Fibroblast of lung (primary cell): ENCODE measurements at places on chromosomes 5 and 9.

DNA sequence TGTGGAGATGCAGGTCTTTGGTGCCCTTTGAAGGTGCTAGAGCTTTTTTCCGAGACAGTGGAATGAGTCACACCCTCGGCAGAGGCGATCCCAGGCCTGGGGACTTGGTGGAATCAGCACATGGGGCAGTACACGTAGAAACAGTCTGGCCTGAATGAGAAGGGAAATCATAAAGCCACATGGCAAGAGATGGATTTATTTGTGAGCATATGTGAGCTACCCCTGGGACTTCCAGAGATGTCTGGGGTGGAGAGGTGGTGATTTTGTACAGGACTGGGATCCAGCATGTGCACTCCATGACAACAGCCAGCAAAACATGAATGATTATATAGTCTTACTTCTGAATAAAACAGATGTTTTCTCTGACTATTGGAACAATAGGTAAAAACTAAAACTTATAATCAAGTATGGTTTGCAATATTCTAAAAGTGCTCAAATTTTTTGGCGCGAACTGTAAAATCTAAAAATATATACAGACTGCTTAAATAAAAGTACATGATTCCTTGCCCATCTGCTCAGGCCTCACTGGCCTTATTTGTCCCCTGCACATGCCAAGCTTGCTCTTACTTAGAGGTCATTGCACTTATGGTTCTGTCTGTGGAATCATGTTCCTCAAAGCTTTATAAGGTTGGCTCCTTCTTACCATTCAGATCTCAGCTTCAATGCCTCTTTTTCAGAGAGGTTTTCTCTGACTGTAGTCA is 54.7 kb upstream of the SMARCA2 start:
- DNase-seq: no peak
- H3K36me3 ChIP-seq: no peaks in the 10 kb centered on the region
- no peak overlapping the region for H3K4me3 ChIP-seq
- no peaks in the 10 kb centered on the region for H3K4me1 ChIP-seq
- no peaks in the 10 kb centered on the region for H3K27me3 ChIP-seq

GRCh38 chr5:126460459-126460858 is 37.2 kb downstream of the GRAMD2B start:
- no peak overlapping the region for H3K27ac ChIP-seq
- H3K4me3 ChIP-seq: no peak overlapping the region
- DNase-seq: no peak
- H3K36me3 ChIP-seq: peaks cover 4% of the 10 kb centered on the region

GRCh38 chr9:133592731-133593409 is 16.3 kb downstream of the FAM163B start:
- H3K4me1 ChIP-seq: no peaks in the 10 kb centered on the region
- no peak for DNase-seq
- no peak overlapping the region for H3K27ac ChIP-seq
- no peak overlapping the region for H3K4me3 ChIP-seq
- H3K36me3 ChIP-seq: no peaks in the 10 kb centered on the region

GRCh38 chr5:93358176-93358575 is 222.8 kb downstream of the NR2F1-AS1 start:
- H3K27ac ChIP-seq: no peak overlapping the region
- no peaks in the 10 kb centered on the region for H3K27me3 ChIP-seq
- H3K4me1 ChIP-seq: peaks cover 4% of the 10 kb centered on the region
- DNase-seq: no peak
- H3K36me3 ChIP-seq: no peaks in the 10 kb centered on the region

DNA sequence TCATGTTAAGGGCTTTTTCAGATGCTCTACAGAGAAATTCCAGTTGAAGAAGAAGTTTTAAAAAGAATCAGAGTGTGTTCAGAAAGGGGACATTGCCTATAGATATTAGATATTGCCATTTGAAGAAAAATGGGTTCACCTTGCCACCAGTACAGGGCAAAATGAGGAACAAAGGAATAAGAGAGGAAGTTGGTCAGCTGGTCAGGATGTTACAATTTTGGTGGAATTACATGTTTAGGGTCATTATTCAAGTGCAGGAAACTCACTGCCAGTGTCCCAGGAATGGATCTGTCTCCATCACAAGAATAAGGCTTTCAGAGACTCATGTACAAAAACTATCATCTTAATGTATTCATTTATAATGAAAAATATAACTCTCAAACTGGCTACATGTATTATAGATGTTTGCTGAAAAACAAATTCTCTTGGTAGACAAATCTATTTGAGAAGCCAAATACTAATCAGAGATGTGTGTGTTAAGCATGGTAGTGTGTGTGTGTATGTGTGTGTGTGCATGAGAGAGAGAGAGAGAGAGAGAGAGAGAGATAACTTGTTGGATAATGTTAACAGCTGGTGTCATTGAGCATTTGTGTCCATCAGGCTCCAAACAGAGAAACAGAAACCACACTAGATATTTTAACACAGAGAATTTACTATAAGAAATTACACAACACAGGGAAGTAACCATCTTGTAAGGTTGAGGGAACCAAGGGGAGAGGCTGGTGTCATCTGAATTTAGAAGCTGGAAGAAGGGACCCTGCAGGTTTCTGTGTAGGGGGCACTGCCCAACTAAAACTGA is 5.0 kb upstream of the C1QTNF3 start:
- no peaks in the 10 kb centered on the region for H3K27me3 ChIP-seq
- H3K4me1 ChIP-seq: peaks cover 3% of the 10 kb centered on the region
- no peak for DNase-seq

DNA sequence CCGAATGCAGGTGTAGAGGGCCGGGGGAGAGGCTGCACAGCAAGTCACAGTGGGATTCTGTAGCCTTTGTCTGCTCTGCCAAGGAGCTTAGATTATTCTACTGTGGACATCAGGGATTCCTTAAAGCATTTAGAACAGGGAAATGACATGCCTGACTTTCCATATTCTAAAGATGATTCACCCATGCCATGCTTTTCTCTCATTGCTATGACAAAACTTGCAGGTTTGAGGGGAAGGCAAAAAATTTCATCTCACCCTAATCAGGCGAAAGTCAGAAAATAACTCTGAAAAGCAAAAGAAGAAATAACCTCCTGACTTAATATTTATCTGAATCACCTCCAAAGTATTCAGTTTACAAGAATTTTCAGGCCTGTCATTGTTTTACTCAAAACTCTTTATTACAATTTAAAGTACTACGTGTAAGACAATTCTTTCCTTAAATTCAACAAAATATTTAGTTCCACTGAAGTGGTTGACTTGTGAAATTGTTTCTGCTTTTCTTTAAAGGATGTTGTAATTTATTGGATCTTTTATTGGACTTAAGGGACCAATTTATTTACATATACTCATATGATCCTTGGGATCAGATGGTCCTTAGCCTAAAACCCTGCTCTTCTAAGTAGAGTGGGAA is 30.0 kb upstream of the GAS1 start:
- no peaks in the 10 kb centered on the region for H3K36me3 ChIP-seq
- DNase-seq: no peak
- H3K27ac ChIP-seq: no peak overlapping the region
- no peak overlapping the region for H3K4me3 ChIP-seq

DNA sequence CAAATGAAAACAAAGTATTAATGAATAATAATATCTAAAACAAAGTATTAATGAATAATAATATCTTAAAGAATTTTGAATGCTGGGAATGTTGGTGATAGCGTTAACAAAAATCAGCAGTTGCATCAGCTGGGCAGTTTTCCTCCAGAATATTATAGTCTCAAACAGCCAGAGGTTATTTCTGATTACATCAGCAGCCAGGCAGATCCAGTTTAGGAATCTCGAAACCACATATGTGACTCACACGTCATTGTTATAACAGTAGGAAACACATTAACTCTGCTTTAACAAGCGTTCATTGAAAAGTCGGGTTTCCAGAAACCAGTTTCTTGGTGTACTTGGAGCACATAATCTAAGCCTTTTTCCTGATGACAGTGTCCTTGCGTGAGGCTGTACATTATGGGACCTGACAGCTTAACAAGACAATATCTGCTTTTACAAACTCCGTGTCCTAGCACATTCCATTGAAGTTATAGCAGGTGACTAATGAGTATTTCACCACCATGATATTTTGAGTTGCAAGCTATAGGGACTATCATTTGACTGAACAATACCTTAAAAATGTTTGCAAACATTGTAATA is 559.5 kb upstream of the KLF4 start:
- H3K4me1 ChIP-seq: peaks cover 15% of the 10 kb centered on the region
- H3K27me3 ChIP-seq: no peaks in the 10 kb centered on the region
- peak; percentile 96 for DNase-seq
- H3K4me3 ChIP-seq: no peak overlapping the region
- H3K36me3 ChIP-seq: no peaks in the 10 kb centered on the region

DNA sequence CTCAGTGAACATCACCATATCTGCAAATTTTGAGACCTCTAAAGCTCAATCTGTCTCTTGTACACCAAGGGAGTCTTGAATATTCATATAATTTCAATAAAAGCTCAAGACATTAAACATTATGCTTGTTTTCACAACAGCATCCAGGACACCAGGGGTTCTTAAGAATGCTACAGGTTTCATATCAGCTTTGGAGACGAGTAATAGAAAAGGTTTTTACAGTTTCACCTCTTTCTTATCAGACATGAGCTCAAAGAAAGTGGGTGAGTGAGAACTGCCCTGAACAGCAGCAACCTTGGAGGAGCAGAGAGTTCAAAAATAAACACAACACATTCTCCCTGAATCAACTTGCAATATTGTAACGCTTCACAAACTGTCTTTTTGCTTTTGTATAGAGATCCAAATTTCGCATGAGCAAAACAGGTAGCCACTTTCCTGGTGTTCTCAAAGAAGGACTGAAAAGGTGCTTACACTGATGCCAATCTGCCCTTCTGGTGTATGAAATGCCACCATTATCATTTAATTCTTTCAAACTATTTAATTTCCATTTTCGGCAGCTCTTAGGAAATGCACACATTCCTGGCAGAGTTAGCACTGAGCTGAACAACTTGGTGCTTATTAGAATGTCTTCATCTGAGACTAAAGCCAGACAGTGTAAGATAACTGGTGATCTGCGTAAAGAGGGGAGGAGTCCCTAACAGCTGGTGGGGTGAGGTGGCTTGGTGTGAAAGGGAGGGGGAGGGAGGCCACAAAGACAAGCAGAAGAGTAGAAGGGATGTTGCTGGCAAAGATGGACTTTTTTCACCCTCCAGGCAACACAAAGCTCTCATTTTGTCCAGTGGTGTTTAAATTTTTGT is 535.3 kb downstream of the PDE4D start:
- no peak overlapping the region for H3K4me3 ChIP-seq
- no peaks in the 10 kb centered on the region for H3K36me3 ChIP-seq
- H3K27ac ChIP-seq: no peak overlapping the region
- no peaks in the 10 kb centered on the region for H3K27me3 ChIP-seq
- DNase-seq: peak; percentile 78
- no peaks in the 10 kb centered on the region for H3K4me1 ChIP-seq
